NCI-H1092 (cell line): ENCODE measurements at places on chromosomes 3 and 15.

GRCh38 chr15:73031648-73032047 lies 20.6 kb upstream of the NEO1 start:
- no peak for DNase-seq

- DNase-seq, result no peak
These were observed 6.0 kb downstream of the DIPK2A start for GRCh38 chr3:143977341-143978262.

DNA sequence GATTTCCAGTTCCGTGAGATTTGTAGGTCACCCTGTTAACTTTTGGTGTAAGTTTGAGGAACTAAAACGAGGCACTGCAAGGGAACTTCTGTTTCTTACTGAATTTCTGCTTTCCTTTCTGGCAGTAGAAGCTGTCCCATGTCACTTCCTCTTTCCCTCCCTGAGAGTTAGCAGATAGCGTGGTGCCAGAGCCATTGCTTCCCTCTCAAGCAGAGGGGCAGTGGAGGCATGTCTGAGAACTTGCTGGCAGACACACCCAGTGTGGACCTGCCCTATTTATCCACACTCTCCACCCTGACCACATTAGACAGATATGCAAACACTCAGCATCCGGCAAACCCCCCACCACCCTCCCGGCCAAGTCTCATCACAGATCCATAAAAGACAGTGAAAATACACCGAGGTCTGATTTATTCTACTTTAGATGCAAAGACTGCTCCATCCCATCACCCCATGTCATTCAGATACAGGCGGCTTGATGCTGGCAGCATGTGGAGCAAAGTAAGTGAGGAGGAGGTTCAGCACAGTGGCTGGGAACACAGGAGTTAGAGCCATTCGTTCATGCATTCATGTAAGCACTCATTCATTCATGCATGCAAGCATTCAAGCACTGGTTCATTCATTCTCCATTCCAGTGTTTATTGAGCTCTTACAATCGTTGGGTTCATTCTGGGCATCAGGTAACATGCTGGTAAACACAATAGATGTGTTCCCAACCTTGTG lies 324.7 kb downstream of the SHQ1 start:
- DNase-seq, result no peak

DNA sequence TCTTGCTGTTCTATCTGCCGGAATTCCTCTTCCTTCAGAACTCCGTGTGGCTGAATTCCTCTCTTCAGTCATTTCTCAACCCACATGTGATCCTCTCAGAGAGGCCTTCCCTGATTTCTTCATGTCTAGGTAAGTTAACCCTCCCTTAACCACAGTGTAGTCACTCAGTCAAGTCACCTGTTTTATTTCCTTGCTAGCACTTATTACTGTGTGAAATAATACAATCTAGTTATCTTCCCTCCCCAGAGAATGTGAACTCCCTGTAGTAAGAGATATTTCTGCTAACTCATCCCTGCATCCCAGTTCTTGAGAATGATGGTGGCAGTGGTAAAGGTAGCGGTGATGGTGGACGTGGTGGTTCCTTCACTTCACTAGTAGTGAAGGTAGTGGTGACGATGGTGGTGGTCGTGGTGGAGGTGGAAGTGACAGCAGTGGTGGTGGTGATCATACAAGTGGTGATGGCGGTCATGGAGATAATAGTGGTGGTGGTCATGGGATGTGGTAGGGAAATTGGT lies 33.3 kb downstream of the COL6A5 start:
- no peak for DNase-seq

- no peak for DNase-seq
These were observed 61.7 kb downstream of the CCNL1 start for GRCh38 chr3:157098121-157098822.

GRCh38 chr15:55632434-55632833 lies 44.3 kb upstream of the PYGO1 start:
- no peak for DNase-seq
